NCI-H460 (cell line): ENCODE measurements at places on chromosomes 3 and 15. TPM values are rescaled to one million over a fixed set of nuclear protein-coding genes. Genes with fewer than 3 reads are reported as not detected.

P2RY12 gene
- total RNA-seq: not detected in 2 replicates

CSPG4 gene
- 0.10 and 0.20 TPM in 2 replicates for total RNA-seq

GJD2 gene
- not detected in 2 replicates for total RNA-seq

- no peak for DNase-seq
These were observed 30.2 kb downstream of the NCEH1 start for GRCh38 chr3:172680684-172681083.

- DNase-seq: no peak
These were observed 609.9 kb downstream of the FHIT start for GRCh38 chr3:60641354-60641753.

DNA sequence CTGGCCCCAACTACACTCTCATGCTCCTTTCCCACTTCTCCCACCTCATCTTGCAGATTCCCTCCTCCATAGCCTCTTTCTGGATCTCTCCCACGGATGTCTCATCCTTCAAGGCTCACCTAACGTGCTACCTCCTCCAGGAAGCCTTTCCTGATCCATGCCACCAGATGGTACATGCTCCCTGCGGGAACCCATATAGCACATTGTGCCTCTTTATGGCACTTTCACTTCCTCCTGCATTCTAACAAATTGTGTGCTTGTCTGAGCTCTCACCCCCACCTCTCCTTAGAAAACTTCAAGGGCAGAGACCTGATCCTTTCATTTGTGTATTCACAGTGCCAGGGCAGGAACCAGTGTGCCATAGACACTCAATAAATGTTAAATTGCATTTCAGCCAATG is 63.0 kb downstream of the HES1 start:
- DNase-seq: no peak

GRCh38 chr15:60799885-60800284 is 320.9 kb upstream of the ICE2 start:
- no peak for DNase-seq

CADM2 gene
- total RNA-seq: 20.9 and 25.0 TPM in 2 replicates

DNA sequence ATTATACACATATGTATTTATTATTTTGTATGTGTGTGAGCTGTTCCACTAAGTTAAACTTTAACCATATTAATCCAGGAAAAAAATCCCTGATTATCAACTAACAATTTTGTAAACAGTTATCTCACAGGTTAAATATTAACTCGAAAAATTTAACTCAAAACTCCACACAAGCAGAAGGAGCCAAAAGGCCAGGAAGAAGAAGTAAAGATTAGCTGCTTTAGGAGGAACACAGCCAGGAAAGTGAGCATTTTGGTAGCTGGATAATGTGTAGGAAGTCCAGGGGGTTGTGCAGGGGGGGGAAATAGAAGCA is 425.0 kb downstream of the TIGIT start:
- no peak for DNase-seq

NDUFB4 gene
- total RNA-seq: 185 and 192 TPM in 2 replicates

- no peak for DNase-seq
These were observed 1.4 kb downstream of the GLCE start for GRCh38 chr15:69161878-69162213.

DNA sequence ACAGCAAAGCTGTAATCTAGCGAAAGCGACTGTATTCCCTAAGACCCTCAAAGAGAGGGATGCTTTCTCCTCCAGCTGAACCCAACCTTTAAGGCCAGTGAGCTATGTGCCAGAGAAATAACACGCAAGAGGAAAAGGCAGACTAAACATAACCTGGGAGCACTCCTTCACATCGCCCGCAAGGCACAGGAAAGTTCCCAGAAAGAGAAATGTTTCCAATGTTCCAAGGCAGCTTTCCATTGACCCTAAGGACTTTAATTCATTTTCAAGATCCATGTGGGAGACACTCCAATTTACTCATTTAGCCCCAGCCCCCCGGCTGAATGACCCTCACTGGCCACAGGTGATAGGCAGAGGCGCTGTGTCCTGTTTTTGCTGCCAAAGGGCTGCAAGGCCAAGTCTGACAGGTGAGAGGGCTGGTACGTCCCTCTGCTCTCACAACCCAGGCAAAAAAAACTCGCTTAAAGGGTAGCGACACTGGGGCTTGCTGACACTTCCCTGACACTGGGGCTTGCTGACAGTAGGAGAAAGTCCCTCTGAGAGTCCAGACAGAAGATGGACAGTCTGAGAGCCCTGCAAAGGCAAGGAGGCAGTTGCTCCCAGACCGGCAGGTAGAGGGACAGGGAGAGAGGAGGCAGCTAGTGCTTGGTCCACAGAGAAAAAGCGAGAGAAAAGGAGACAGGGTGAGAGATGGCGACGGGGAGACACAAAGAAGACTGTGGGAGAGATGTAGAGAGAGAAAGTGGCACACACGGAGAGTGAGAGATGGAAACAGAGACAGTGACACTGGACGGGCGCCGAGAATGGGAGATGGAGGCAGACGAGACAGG is 702 bp downstream of the ARHGEF3 start:
- DNase-seq: no peak
